ENCODE measurements at places on chromosomes 7 and 10.

DNA sequence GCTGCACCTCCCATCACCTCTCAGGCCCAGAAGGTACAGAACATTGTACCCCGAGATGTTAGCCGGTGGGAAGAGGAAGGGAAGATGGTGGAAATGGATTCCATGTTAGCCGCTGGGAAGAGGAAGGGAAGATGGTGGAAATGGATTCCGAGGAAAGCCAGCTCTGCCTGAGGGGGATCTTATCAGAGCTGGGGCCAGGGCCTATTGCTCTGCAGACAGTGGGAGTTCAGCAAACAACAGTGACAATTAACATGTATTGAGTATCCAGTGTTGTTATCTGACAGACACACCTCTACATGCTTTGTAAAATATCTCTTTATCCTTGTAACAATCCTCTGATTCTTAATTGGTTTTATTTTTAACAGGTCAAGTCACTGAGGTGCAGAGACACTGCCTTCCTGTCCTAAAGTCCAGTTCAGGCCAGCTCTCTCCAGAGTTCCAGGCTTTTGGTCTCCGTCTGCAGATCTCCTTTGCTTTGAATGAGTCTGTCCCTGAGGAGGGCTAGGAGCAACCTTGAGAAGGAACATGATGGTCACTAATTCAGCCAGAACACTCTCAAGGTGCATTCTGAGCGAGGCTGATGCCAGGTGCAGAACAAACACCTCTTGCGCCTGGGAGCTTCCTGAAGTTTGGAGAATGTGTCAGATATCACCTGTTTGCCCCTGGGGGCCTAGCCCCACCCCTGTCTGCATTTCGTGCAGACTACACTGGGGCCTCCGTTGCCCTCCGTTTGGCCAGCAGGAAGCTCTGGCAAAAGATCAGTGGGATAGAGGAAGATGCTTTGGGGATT, 82.4 kb upstream of the PODXL start:
- no peak for DNase-seq

GRCh38 chr7:74708569-74709275, 51.2 kb downstream of the GTF2I start:
- DNase-seq: no peak

- no peak for DNase-seq
Observed at GRCh38 chr10:44334621-44335184, 50.2 kb downstream of the CXCL12 start.

GRCh38 chr10:26700884-26701630, 3.6 kb downstream of the PDSS1 start:
- DNase-seq: no peak

DNA sequence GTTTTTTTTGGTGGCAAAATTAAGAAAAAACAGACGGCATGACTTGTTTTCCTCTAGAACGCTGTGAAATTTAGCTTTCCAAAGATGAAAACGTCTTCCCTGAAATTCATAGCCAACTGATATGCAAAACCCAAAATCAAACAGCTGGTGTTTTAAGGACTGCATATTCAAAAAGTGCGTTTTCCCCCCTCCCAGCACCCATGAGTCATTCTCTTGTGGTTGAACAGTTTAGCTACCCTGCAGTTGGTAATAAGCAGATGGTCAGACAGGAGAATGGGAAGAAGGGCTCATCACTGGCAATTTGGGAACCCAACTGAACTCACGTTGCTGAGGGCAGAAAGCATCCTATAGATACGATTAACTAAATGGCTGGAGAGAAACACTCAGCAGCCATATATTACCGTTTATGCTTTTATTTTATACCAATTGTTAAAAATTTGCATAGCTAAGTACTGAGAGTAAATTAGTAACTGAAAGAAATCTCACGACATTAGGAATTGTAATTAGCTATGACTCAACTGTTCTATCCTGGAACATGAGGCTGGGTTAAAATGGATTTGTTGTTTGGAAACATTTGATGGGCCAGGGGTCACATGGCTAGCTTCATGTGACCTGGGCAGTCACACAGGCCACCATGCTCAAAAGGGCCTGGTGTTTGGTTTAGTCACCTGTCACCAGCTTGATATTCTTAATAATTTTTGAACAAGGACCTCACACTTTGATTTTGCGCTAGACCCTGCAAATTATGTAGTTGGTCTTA, 343.1 kb downstream of the PHTF2 start:
- DNase-seq: peak; percentile 50

- no peak for DNase-seq
Observed at GRCh38 chr7:127629268-127629854, 11.4 kb upstream of the PAX4 start.

- no peak for DNase-seq
Observed at GRCh38 chr10:100339236-100339635, 7.8 kb upstream of the SCD start.

DNA sequence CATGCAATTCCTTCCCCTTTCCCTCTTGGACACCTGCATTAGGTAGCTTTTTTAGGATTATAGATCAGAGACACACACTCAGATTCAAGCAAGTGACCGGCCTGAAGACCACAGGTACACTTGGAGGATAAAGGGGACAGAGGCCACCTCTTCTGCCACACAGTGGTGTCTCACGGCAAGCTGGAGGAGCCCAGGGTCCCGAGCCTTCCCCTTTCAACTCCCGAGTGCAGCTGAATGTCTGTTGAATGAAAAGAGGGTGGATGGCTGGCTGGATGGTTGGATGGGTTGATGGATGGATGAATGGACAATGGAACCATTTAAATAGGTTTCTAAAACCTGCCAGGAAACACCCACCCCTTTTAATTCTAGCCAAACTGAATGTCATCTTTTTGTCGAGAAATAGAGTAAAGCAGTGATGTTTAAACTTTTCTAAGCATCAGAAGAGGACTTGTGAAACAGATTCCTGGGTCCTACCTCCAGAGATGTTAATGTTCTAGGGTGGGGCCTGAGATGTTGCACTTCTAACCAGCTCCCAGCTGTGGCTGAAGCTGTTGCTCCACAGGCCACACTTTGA, 49.2 kb upstream of the ZMIZ1 start:
- no peak for DNase-seq

DNA sequence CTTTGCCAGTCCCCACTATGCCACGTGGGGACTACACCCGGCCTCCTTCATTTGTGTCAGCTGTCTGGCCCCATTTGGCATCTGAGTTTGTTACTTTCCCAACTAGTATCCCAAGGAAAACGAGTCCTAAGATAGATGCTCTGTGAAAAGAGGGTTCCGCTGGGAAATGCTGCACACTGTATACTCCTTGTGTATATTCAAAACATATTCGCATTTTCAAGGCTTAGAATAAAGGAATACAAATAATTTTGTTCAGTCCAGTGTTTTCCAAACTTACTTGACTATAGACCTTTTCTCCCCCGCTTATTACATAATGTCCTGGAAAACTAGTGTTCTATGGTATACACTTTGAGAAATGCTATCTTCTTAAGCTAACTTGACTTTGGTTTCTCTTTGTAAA, 167.8 kb upstream of the IMMP2L start:
- no peak for DNase-seq

DNA sequence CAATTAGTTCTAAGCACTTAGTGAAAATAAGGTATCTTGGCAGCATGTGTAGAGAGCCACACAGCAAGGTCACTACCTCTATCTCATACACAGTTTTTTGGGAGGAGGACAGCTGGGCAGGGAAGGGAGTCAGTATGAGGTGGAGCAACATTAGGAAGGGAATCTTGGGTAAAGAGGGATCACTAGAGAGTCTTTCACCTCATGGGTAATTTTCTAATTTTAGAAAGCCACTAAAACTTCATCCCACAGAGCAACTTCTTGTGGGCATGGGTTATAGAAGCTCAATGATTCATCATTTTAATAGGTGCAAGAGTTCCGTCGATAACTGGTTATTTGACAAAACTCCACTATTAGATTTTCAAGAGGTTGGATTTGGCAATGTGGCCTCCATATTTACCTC, 2.5 kb downstream of the NRAP start:
- no peak for DNase-seq

DNA sequence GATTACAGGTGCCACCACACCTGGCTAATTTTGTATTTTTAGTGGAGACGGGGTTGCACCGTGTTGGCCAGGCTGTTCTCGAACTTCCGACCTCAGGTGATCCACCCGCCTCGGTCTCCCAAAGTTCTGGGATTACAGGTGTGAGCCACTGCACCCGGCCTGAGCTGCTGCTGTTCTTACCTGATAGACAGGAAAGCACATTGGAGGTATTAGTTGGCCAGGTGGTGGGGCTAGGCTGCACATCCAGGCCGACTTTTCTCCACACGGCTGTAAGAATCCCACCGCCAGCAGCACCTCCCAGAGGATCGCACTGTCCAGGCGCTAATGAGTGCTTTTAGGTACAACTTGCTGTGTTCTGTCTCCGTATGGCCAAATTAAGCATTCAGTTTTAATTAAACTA, 112.6 kb downstream of the WDR37 start:
- no peak for DNase-seq

GRCh38 chr10:34432589-34432988, 382.5 kb downstream of the PARD3 start:
- no peak for DNase-seq

DNA sequence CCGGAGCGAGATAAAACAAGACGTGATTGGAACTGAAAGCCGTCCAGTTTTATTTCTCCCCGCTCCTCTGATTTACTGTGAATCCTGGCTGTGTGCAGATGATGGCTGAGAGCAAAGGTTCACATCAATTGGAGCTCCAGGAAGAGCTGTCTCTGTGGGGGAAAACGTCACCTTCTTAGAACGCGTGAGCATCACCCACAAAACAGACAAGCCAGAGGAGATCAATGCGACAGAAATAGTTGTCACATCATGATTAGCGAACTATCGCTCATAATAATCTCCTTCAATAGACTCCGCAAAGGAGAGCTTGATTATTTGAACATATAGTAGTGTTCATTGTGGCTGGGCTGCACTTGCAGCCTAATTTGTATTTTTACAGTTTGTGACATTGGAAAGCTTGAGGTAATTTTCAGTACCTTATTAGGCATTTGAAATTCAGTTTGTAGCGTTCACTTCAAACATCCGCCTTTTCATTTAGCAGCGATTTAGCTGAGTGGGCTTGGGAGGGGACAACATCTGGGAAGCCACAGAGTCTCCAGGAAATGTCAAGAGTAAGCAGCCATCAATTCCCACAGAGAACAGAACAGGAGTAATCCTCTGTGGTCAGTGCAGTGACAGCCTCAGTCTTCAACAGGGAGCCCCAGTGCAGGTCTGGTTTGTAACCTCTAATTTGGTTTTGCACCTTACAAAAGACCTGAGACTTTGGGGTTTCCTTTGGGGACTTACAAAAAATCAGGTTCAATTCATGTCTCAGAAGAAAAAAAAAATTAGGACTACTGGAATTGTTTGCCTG, 276.8 kb upstream of the PFKP start:
- no peak for DNase-seq

DNA sequence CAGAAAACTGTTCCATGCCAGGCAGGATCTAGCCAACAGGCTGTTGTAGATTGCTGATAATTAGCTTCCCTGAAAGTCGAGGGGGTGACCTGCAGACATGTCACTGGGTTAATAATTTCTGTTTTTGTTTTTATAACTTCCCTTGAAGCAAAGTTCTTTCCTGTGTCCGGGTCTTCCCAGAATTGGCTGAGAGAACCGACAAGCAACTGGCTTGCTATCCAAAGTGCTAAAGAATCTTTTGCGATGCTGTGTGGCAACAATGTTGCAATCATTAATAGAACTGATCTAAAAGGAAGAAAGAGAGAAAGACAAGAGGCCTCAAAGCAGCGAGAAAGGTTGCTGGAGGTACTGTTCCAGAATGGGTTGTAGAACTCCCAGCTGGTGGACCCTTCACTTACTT, 132.1 kb upstream of the DPP6 start:
- no peak for DNase-seq

GRCh38 chr7:34759477-34760125, 101.6 kb downstream of the NPSR1 start:
- DNase-seq: peak; percentile 55

DNA sequence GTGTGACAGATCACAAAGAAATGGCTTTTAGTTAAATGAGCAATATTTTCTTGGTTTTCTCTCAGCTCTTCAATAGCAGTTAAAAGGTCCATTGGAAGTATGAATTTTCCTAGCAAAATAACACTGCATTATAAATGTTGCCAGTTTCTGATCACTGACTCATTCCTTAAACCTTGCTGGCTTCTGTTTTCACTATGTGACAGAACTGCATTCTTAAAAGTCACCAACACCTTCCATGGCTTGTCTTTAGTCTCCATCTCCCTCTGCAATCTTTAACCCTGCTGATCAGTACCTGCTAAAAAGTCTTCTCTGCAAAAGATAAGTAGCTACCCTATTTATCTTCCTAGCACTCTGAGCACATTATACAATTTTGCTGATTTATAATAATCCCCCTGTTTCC, 405.0 kb upstream of the LRRN3 start:
- no peak for DNase-seq

DNA sequence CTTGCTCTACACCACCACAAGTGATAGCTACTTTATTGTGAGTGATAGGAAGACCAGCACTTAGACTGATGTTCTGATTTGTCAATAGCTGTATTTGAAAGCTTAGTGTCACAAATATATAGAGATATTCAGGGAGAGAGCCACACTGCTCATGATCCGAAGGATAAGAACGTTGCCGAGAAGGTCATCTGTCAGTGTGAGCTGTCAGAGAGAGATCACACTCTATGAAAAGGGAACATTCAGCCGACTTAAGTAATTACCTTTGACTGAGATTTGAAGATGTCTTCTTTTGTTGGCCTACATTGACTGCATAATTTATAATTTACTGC, 322.6 kb downstream of the TFEC start:
- DNase-seq: no peak

GRCh38 chr10:133044401-133044811, 43.3 kb upstream of the ADGRA1 start:
- DNase-seq: peak; percentile 23

DNA sequence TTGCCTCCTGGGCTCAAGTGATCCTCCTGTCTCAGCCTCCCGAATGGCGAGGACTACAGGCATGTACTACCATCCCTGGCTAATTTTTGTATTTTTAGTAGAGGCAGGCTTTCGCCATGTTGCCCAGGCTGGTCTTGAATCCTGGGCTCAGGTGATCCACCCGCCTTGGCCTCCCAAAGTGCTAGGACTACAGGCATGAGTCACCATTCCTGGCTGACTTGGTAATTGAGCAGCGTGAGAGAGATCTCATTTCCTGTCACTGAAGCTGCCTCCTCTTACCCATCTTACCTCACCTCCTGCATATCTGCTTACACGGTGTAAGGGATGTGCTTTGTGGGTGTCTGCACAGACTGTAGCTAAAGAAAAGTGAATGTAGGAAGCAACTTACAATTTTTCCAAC, 9.7 kb downstream of the IFIT3 start:
- no peak for DNase-seq

DNA sequence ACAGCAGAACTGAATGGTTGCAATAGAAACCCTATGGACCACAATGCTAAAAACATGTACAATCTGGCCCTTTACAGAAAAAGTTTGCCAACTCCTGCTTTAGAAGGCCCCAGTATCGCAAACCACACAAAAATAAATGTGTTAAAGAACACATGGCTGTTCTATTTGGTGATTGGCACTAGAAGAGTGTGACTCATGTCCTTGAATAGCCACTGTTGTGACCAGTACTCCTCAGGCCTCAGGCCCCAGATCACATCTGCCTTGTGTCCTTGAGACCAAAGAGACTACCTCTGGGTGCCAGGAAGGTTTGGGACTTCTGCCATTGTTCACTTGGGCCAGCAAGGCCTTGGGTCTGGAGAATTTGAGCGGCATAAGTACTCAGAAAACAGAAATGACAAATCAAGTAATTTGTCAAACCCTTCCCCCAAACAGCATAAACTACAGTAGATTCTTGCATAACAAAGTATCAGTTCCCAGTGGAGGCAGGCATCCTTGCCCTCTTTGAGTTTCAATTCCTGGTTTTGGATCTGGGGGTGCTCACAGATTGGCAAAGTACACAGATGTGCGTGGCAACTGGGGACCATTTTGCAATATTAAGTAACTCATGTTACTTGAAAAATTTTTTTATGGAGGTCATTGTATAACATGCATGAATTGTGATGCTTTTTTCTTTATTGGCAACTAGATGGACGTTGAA, 50.2 kb downstream of the MTURN start:
- DNase-seq: no peak

Data from cardiac muscle cell (in vitro differentiated cells and primary cell).